Effector CD4-positive, alpha-beta T cell (primary cell): ENCODE measurements at places on chromosomes 7 and 10.

- DNase-seq = no peak
Measured at GRCh38 chr7:80725181-80725611, 86.8 kb downstream of the CD36 start.

GRCh38 chr10:60679388-60679990, 98.8 kb upstream of the CDK1 start:
- no peak for DNase-seq

GRCh38 chr10:27820637-27821036, 75.0 kb upstream of the MKX start:
- DNase-seq = no peak

DNA sequence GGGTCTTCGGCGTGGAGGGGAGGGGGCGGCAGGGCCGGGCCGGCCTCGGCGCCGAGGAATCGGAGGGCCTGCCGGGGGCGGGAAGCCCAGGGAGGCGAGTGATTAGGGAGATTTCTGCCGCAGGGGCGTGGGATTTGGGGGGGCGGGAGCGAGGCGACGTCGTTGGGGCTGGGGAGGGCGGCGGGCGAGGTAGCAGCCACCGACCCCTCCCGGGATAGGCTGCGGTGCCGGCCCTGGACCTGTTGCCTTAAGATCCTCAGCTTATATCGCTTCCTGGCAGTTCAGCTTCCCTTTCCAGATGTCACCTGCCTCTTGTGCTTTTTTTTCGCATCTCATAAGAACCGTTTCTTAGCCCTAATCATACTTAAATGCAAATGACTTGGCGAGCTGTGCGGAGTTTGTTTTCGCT, 655 bp downstream of the LMTK2 start:
- DNase-seq = no peak

- DNase-seq = no peak
Measured at GRCh38 chr10:103500481-103500880, 7.0 kb downstream of the NEURL1 start.

DNA sequence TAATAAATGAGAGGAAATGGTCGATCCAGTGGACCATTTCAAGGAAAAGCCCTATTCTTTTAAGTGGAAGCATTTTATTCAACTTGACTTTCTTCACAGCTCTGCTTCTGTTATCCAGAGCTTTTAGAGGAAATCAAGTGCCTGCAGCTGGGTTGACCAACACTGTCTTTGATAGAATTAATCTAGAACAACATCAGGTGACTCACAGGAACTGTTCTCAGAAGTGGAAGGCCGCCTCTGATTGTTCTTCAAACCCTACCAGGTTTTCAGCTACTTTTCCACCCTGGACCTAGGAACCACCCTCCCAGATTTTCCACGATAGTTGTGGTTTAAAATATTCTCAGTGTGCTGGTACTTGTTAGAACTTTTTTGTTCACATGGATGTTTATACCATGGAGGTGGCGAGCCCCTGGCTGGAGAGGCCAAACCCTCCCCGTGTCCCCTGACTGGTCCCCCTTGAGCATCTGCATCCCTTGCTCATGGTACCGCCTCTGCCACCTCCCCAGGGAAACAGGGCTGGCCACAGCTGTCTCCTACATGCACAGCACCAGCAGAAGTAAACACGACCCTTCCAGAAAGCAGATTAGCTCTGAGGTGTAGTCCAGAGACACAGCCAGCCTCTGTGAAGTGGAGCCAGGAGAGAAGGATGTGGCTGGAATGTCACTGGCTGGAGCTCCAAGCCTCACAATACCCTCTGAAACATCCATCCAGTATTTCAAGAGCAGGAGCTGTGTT, 293.3 kb downstream of the USP6NL start:
- no peak for DNase-seq

- DNase-seq = no peak
Measured at GRCh38 chr7:231030-231857, 38.9 kb downstream of the FAM20C start.

DNA sequence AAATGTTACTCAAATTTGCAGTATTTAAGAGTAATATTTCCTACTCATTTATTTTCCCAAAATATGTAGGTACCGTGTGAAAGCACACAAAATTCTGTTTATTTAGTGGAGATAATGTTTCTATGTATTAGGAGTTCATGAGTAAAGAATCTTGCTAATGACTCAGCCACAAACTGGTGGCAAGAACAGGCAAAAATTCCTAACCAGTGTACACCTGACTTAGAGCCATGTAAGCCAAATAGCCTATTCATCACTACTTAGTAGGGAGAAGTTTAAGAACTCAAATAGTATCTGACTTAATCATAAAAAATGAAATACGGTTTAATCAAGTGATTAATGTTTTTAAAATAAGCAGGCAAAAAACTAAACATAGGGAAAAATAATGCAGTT, 169.0 kb downstream of the SRPK2 start:
- DNase-seq = no peak

GRCh38 chr7:55194522-55194921, 170.6 kb upstream of the LANCL2 start:
- no peak for DNase-seq

GRCh38 chr7:157731126-157731525, 394.3 kb downstream of the DNAJB6 start:
- no peak for DNase-seq

DNA sequence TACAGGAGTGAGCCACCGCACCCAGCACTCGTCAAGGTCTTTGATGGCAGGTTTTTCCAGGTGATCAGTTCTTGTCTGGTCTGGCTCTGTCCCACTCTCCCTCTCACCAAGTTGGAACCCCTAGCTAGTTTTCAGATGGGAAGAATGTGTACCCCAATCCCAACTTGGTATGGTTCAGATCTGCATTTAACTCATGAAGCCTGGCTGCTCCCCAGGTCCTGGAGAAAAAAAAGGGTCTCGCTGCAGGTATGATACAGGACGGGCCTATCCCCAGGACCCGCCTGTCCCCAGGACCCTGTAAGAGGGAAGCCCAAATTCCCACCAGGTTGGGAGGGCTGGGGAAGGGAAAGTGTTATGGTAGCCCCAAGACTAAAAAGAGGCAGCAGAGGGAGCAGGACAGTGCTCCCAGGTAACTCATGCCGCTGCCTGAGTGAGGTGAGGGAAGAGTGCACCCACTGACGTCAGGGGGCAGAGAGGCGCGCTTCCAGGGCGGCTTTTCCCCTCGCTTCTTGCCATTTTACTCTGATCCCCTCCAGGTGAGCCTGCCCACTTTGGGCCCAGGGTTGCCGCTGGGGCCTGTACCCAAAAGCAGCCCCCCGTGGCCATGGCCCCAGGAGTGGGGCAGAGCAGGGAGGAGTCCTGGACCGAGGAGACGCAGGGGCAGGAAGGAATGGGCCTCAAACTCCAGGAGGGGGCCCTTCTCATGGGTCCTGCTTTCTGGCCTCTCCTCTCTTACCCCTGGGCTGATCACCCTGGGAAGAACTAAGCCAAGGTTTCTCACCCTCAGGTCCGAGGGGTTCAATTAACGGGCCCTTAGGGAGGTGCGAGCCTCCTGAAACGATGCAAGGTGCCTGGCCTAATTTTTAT, 36.4 kb upstream of the SRRM3 start:
- no peak for DNase-seq

DNA sequence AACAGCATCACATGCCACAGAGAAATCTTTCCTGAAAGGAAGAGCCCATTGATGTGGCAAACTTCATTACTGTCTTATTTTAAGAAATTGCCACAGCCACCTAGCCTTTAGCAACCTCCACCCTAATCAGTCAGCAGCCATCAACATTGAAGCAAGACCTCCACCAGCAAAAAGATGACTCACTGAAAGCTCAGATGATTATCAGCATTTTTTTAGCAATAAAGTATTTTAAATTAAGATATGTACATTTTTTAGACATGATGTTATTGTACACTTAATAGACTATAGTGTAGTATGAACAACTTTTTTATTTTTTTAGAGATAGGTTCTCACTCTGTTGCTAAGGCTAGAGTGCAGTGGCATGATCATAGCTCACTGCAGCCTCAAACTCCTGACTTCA, 14.8 kb downstream of the STEAP1B start:
- DNase-seq = no peak
